ENCODE measurements at places on chromosomes 1 and 21. TPM values are rescaled to one million over a fixed set of nuclear protein-coding genes. Genes with fewer than 3 reads are reported as not detected.

The AVPR1B gene
- not detected for total RNA-seq

The TOR1AIP2 gene
- 133 TPM for total RNA-seq

The KIF2C gene
- total RNA-seq = 3.4 TPM

The AMY1B gene
- not detected for total RNA-seq

The SLAMF7 gene
- total RNA-seq = not detected

The OTUD7B gene
- total RNA-seq = 21.2 TPM

The GNAT2 gene
- total RNA-seq = 0.95 TPM

The SERTAD4 gene
- total RNA-seq = not detected

The C8B gene
- not detected for total RNA-seq

The CDA gene
- 1.6 TPM for total RNA-seq

The FMO2 gene
- 50.2 TPM for total RNA-seq

The ANGPTL1 gene
- total RNA-seq = 15.1 TPM

The PPFIA4 gene
- 0.12 TPM for total RNA-seq

The GUCA2B gene
- total RNA-seq = not detected

The RSPO1 gene
- not detected for total RNA-seq

The FNDC5 gene
- total RNA-seq = 72.0 TPM

The SLC16A1 gene
- total RNA-seq = 28.9 TPM

The DNAH14 gene
- 17.0 TPM for total RNA-seq

The OR2L3 gene
- not detected for total RNA-seq

The C4BPA gene
- total RNA-seq = 8.9 TPM

The AHCYL1 gene
- total RNA-seq = 123 TPM

The TSPAN2 gene
- 0.28 TPM for total RNA-seq

The NOC2L gene
- 32.6 TPM for total RNA-seq

The DNTTIP2 gene
- 12.9 TPM for total RNA-seq

The GBP6 gene
- not detected for total RNA-seq

The CD2 gene
- total RNA-seq = 1.1 TPM

The CA6 gene
- not detected for total RNA-seq

The RAB42 gene
- total RNA-seq = 7.2 TPM

The RNF19B gene
- 31.2 TPM for total RNA-seq

The PPP1R8 gene
- total RNA-seq = 39.3 TPM

The POTED gene
- not detected for total RNA-seq

The TRIM58 gene
- total RNA-seq = 0.61 TPM

The STYXL2 gene
- 1.3 TPM for total RNA-seq

The PPOX gene
- total RNA-seq = 20.1 TPM

The SLC25A24 gene
- total RNA-seq = 32.4 TPM

The MPZ gene
- total RNA-seq = 5.1 TPM

The NUDT4B gene
- 107 TPM for total RNA-seq

The TFF2 gene
- total RNA-seq = not detected

The OR10Z1 gene
- total RNA-seq = not detected

The USH2A gene
- 0.03 TPM for total RNA-seq

The LYST gene
- total RNA-seq = 13.9 TPM

The PADI2 gene
- not detected for total RNA-seq

The FCRL2 gene
- not detected for total RNA-seq

The GJA5 gene
- total RNA-seq = 2.7 TPM

The ZBTB7B gene
- total RNA-seq = 126 TPM

The UBE2U gene
- not detected for total RNA-seq

The CNIH3 gene
- total RNA-seq = 2.4 TPM

The OR2T33 gene
- total RNA-seq = not detected

The PDPN gene
- 1.2 TPM for total RNA-seq

The TMPRSS15 gene
- total RNA-seq = not detected

The KCNJ15 gene
- total RNA-seq = 2.8 TPM

The RNU1-1 gene
- under 0.01 TPM for total RNA-seq
